GM12878 (cell line): ENCODE measurements at places on chromosomes 2 and 18. TPM values are rescaled to one million over a fixed set of nuclear protein-coding genes. Genes with fewer than 3 reads are reported as not detected.

PARD6G gene
- total RNA-seq, result 1.4 and 2.0 TPM in 2 replicates

ADD2 gene
- 0.08 and 0.19 TPM in 2 replicates for total RNA-seq

FLACC1 gene
- total RNA-seq, result 0.29 and 0.54 TPM in 2 replicates

PXDN gene
- 0.58 and 0.69 TPM in 2 replicates for total RNA-seq

EMILIN1 gene
- 1.6 and 1.7 TPM in 2 replicates for total RNA-seq

UPP2 gene
- total RNA-seq, result not detected in 2 replicates

NCL gene
- total RNA-seq, result 900 and 966 TPM in 2 replicates

RNF144A gene
- 0.80 and 1.4 TPM in 2 replicates for total RNA-seq

FBXO48 gene
- total RNA-seq, result 0.85 and 1.1 TPM in 2 replicates

DYSF gene
- total RNA-seq, result 0.03 and 0.05 TPM in 2 replicates

STAMBP gene
- total RNA-seq, result 44.0 and 45.0 TPM in 2 replicates

BOLL gene
- total RNA-seq, result not detected in 2 replicates

KCNJ3 gene
- not detected in 2 replicates for total RNA-seq

GCC2 gene
- 20.5 and 25.3 TPM in 2 replicates for total RNA-seq

SGPP2 gene
- total RNA-seq, result 19.8 and 20.7 TPM in 2 replicates

LYPD6 gene
- total RNA-seq, result not detected in 2 replicates

ACMSD gene
- not detected in 2 replicates for total RNA-seq

DLGAP1 gene
- total RNA-seq, result 4.1 and 4.8 TPM in 2 replicates

VAMP5 gene
- 21.8 and 24.5 TPM in 2 replicates for total RNA-seq

SKOR2 gene
- not detected in 2 replicates for total RNA-seq

LIMS3 gene
- total RNA-seq, result 0.61 and 0.69 TPM in 2 replicates

COLEC12 gene
- 0.03 and 0.05 TPM in 2 replicates for total RNA-seq

FER1L5 gene
- not detected in 2 replicates for total RNA-seq

RESP18 gene
- total RNA-seq, result not detected in 2 replicates

DSC1 gene
- total RNA-seq, result 0.40 and 0.44 TPM in 2 replicates

DTNA gene
- total RNA-seq, result 0.27 and 0.36 TPM in 2 replicates

ZNF521 gene
- 0.05 TPM in 1 of 2 replicates, not detected in the other for total RNA-seq

EFEMP1 gene
- 0.24 and 0.33 TPM in 2 replicates for total RNA-seq

MBD5 gene
- 35.5 and 38.0 TPM in 2 replicates for total RNA-seq

TCF7L1 gene
- 0.10 TPM in 1 of 2 replicates, not detected in the other for total RNA-seq

NT5DC4 gene
- total RNA-seq, result 0.85 TPM in 1 of 2 replicates, not detected in the other

LYPD6B gene
- total RNA-seq, result 1.9 and 3.3 TPM in 2 replicates

NOSTRIN gene
- total RNA-seq, result 0.26 and 0.29 TPM in 2 replicates

SERPINB13 gene
- not detected in 2 replicates for total RNA-seq

TCF4 gene
- 33.6 and 33.8 TPM in 2 replicates for total RNA-seq

MBD2 gene
- total RNA-seq, result 170 and 190 TPM in 2 replicates

RSAD2 gene
- 0.87 and 1.2 TPM in 2 replicates for total RNA-seq

SERPINB7 gene
- total RNA-seq, result not detected in 2 replicates

ACTG2 gene
- total RNA-seq, result 0.51 and 0.97 TPM in 2 replicates

PRPF40A gene
- 145 and 151 TPM in 2 replicates for total RNA-seq

TUBA4A gene
- 117 and 142 TPM in 2 replicates for total RNA-seq
